Right cardiac atrium (tissue), 5 donors: ENCODE measurements at places on chromosomes 1 and 21. TPM values are rescaled to one million over a fixed set of nuclear protein-coding genes. Genes with fewer than 3 reads are reported as not detected.
A peak's percentile ranks its signal among the peaks of the same experiment; 100 is the strongest.

GRCh38 chr1:58000116-58000515, 546.4 kb downstream of the OMA1 start:
- no peak for DNase-seq

DNA sequence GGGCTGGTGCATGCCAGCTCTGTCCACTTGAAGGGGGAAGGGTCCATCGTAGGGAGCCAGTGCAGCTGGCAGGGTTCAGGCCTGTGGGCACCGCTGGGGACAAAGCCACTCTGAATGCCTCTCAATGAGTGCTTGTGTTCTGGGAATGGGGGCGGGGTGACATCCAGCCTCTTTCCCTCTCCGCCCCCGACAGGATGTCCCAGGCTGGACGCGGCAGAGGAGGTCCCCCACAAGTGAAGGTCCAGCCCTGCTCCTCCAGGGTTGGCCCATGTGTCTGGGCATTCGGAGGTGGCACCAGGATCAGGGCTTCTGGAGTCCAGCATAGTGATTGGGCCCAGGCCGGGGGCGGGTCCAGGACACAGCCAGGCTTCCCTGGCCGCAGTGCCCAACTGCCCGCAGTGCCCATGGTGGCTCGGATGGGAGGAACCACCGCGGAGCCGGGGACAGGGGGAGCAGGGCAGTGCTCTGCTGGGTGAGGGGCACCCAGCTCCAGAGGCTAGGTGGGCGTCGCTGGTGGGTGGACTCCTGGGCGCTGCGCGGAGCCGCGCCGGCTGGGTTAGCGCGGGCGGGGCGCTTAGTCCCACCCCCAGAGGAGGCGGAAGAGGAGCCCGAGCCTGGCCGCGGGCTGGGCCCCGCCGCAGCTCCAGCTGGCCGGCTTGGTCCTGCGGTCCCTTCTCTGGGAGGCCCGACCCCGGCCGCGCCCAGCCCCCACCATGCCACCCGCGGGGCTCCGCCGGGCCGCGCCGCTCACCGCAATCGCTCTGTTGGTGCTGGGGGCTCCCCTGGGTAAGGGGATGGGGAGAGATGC, at the start of gene SHISA4:
Gene SHISA4, plus strand, starts transcription at position 617 of the 808 bp plus-strand sequence. Its CDS starts 97 bp downstream, at position 714.
- peak; percentile 82 for DNase-seq

GRCh38 chr1:14755518-14756252, 157.2 kb downstream of the KAZN start:
- DNase-seq = no peak

CACNA1S gene
- not detected for total RNA-seq

GRCh38 chr1:170675865-170676264, 11.9 kb downstream of the PRRX1 start:
- no peak for DNase-seq

DNA sequence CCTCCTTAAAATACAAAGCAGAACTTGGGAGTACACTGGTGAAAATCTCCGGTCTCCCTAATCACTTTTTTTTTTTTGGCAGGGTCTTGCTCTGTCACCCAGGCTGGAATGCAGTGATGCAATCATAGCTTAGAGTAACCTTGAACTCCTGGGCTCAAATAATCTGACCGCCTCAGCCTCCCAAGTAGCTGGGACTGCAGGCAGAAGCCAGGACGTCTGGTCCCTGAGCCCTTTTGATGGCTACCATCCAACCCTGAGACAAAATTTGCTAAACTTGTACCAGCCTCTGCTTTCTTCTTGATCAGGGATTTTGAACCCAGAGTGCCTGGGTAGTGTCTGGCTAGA, 4.1 kb downstream of the L1TD1 start:
- no peak for DNase-seq

DNA sequence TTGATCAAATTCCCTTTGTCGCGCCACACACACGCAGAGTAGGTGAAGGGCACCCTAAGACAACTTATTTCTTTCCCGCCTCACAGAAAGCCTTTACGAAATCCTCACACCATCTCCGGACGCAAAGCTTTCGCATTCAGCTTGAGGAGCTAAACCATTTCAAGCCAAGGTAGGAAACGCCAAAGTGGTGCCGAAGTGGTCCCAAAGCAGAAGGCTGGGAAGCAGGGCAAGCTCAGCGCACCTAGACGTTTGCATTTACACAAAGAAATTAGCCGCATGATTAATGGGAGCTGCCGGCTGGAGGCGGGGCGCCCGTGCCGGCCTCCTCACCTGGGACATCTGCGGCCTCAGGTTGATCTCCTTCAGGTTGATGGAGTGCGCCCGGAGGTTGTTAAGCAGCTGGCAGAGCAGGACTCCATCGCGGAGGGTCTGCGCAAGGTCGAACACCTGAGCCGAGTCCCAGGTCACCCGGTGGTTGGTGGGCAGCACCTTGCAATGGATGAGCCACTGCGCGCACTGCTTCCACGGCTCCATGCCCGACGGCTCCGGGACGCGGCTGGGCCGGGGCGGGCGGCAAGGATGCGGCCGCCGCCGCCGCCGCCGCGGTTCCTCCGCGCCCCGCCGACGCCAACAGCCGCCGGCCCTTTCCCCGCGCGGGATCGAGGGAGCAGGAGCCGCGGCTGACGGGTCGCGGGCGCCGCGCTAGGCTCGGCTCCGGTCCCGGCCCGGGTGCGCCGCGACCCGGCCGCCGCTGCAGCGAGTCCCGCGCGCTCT, 457 bp downstream of the VAV3 start:
- peak; percentile 72 for DNase-seq

TEKT2 gene
- 0.35 TPM for total RNA-seq

RNU1-3 gene
- total RNA-seq = 7,768 TPM

GRCh38 chr1:221884821-221885220, 142.9 kb upstream of the DUSP10 start:
- DNase-seq = no peak

SPATA45 gene
- not detected for total RNA-seq

DNA sequence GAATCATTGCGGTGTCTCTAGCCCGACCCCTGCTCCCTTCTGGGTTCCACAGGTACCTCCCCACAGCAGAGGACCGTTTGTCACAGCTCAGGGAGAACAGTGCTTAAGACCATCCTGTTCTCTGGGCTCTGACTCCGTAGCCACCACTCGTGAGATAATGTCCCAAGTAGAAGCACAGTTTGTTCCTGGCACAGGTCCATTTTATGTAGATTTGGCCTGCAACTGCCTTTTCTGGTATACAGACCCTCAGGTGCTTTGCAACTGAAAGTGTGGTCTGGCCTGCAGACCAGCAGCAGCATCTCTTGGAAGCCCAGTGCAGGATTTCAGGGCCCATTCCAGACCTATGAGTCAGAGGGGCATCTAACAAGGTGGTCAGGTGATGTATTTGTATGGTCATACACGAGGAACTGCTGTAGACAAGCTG, 28.4 kb upstream of the TMEM125 start:
- DNase-seq = no peak

- DNase-seq = no peak
These were observed 42.8 kb upstream of the RASAL2 start for GRCh38 chr1:178051071-178051470.

DNA sequence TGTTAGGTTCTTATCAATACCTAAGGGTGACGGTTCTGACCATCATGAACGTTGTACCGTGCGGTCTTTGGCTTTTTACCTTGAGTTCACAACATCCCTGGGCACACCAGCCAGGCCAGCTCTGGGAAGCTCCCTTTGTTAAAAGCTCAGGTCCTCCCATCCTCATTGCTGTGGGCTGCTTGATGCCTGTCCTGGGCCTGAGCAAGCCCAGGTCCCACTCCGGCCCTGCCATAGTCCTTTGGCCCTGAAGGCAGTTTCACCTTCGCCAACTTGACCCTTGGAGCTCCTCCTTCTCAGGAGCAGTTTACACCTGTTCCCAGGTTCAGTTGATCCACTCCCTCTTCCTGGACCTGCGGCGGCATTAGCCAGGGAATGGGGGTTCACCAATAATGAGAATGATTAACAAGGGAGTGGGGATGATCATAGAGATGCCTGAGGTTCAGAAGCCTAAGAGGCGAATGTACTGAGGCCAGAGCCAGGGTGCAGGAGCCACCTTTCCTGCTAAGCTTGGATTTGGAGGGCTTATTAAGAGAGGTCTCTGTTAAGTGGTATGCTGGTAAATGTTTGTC, 40.2 kb downstream of the DHCR24 start:
- DNase-seq = no peak

KLHDC9 gene
- total RNA-seq = 3.4 TPM

GJA5 gene
- total RNA-seq = 264 TPM

- no peak for DNase-seq
These were observed 7.9 kb downstream of the TIAM1 start for GRCh38 chr21:31335957-31336738.
